Muscle of leg (tissue), 16 donors: ENCODE measurements at places on chromosomes 1 and 21. TPM values are rescaled to one million over a fixed set of nuclear protein-coding genes. Genes with fewer than 3 reads are reported as not detected.

PTP4A2 gene
- 201 TPM for polyA plus RNA-seq

- DNase-seq = no peak
Observed at GRCh38 chr1:53068314-53069099, 6.5 kb downstream of the PODN start.

IFI44L gene
- 1.7 TPM for polyA plus RNA-seq

GRCh38 chr1:198901266-198901665 lies 262.4 kb downstream of the PTPRC start:
- peak; percentile 68 for DNase-seq
